ENCODE measurements at places on chromosomes 5 and 9.

GRCh38 chr9:87336914-87337333 lies 160.7 kb upstream of the DAPK1 start:
- DNase-seq: no peak

- no peak for DNase-seq
Observed at GRCh38 chr9:82949203-82949602, 113.7 kb downstream of the RASEF start.

DNA sequence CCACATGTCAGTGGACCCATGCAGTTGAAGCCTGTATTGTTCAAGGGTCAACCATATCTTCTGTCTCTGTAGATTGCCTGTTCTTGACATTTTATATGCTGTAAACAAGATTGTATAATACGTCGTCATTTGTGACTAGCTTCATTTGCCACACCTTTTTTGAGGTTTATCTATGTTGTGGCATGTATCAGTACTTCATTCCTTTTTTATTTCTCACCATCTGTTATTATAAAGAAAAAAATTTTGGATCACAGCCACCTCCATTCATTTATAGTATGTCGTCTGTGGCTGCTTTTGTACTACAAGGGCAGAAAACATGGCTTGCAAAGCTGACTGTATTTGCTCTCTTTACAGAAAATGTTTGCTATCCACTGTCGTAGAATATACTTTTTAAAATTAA lies 72.4 kb downstream of the TEK start:
- DNase-seq: no peak

- DNase-seq: no peak
Observed at GRCh38 chr9:16154521-16155078, 601.8 kb downstream of the CCDC171 start.

GRCh38 chr5:157648275-157648990 lies 3.8 kb downstream of the SOX30 start:
- DNase-seq: no peak

GRCh38 chr5:68419637-68420452 lies 204.3 kb downstream of the PIK3R1 start:
- no peak for DNase-seq

DNA sequence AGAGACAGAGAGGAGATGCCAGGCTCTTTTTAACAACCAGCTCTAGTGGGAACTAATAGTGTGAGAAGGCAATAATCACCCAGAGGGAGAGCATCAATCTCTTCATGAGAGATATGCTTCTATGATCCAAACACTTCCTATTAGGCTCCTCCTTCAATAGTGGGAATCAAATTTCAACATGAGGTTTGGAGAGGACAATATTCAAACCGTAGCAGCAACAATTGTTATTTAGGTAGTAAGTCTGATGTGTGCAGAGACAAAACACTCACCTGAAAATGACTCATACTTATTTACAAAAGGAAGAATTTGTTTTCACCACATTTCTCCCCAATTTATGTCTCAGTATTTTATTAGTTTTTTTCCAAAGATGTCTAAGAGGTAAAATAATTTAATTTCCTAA lies 144.3 kb downstream of the ST8SIA4 start:
- no peak for DNase-seq

- no peak for DNase-seq
Observed at GRCh38 chr9:109537288-109537687, 39.2 kb upstream of the PTPN3 start.

DNA sequence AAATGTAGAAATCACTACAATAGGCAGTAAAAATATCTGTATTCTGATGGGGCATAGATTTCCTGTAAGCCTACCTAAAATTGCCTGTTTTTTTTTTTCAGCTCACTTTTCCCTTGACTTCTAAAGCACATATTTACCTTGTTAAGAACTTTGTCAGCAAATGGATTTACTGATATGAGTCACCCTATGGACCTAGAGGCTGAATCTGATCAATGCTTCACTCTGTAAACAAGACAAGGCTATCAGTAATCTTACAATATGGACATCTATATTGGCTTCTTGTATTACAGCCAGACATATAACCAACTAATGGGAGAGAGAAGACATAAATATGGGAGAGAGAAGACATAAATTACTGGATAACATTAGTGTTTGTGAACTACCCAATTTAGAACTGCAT lies 792.7 kb upstream of the CHD1 start:
- no peak for DNase-seq

GRCh38 chr9:89149726-89150125 lies 28.9 kb downstream of the SHC3 start:
- DNase-seq: no peak

DNA sequence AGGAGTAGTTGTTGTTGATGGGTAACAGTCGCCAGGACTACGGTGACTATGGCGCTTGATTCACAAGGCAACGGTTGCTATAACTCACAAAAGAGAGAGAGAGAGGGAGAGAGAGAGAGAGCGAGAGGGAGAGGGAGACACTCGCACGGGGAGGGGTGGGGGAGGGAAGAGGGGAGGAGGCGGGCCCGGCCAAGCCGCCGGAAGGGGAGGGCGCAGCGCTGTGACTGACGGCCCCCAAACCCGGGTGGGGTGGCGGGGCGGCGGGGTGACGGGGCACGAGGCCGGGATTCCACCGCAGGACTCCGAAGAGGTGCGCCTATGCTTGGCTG lies at the start of gene RFX3:
RFX3 (minus strand) TSS at position 166 of the 329 bp plus-strand sequence. CDS start 130,413 bp downstream, outside the sequence.
- peak; percentile 97 for DNase-seq

- DNase-seq: no peak
Observed at GRCh38 chr5:168683247-168683926, 104.2 kb upstream of the PANK3 start.

- DNase-seq: no peak
Observed at GRCh38 chr9:14780251-14780650, 57.7 kb upstream of the CER1 start.

GRCh38 chr5:143140492-143141203 lies 262.8 kb downstream of the NR3C1 start:
- no peak for DNase-seq

GRCh38 chr9:120386390-120387131 lies 193.4 kb downstream of the CDK5RAP2 start:
- no peak for DNase-seq

DNA sequence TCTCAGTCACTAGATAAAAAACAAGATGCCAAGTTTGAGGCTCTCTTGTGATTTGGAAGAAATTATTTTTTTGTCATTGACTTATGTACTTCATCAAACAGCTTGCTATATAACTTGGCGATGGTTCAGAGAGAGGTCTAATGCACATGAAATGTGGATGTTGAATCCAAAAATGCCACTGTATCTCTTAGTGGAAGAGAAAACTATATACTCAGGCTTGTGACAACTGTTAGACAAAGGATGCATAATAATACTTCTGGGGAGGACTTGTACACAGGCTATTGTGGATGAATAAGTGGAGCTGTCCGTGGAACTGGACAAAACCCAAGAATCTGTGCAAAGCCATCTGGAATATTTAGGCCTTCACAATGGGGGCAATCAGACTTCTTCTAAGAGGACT lies 162.9 kb upstream of the NMUR2 start:
- no peak for DNase-seq

GRCh38 chr5:10863763-10864383 lies 102.8 kb upstream of the DAP start:
- DNase-seq: no peak

DNA sequence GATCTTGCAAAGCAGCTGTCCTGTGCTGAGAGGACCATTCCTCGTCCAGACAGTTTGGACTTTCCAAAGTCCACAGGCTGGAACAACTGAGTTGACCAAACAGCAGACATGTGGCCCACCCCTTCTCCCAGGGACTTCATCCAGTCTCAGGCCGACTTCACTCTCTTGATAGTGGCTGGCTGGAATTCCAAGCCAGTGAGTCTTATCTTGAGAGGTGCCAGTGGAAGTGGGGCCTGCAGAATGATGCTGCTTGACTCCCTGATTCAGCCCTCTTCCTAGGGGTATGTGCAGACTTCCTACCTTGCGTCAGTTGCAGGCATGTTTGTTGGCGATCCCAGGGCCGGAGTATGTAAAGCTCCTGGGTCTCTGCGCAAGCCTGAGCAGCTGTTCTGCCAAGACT lies 131.4 kb upstream of the TSLP start:
- DNase-seq: no peak

DNA sequence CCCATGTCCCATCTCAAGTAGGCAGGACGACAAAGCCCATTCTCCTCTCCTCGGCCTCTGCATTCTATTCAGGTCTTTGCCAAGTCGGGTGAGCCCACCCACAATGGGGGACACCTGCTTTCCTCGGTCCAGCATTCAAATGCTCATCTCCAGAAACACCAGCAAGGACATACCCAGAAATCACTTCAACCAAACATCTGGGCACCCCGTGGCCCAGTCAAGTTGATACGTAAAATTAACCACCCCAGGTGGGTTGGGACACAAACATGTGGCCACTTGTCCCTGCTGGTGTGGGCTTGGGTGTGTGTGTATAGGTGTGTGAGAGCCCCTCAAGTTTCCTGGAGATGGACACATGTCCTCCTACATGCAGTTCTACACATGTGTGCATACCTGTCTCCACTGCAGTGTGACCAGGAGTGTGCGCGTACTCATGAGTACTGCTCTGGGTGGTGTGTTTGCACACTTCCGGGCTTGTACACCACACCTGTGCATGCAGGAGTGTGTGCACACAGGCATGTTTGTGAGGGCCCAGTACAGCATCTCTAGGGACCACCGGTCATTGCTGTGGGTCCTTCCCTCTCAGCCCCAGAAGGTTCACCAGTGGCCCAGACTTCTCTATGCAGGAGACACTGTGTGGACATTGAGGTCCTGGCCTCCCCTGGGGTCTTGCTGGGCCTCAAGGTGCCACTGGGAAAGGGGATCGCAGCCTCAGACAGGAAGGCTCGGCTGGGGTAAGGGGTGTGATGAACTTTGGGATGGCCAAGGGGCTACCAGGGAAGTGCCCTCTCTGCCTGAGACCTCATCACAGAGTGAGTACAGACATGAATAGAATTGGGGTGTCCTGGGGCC lies 35.4 kb upstream of the RXRA start:
- DNase-seq: peak; percentile 61

GRCh38 chr9:114174876-114175771 lies 19.8 kb downstream of the COL27A1 start:
- DNase-seq: peak; percentile 75

GRCh38 chr5:25649628-25650265 lies 1005.0 kb upstream of the CDH10 start:
- DNase-seq: no peak
